ENCODE measurements at places on chromosomes 2 and 18.

- DNase-seq, result no peak
These were observed 94.6 kb upstream of the LGALSL start for GRCh38 chr2:64359171-64359891.

DNA sequence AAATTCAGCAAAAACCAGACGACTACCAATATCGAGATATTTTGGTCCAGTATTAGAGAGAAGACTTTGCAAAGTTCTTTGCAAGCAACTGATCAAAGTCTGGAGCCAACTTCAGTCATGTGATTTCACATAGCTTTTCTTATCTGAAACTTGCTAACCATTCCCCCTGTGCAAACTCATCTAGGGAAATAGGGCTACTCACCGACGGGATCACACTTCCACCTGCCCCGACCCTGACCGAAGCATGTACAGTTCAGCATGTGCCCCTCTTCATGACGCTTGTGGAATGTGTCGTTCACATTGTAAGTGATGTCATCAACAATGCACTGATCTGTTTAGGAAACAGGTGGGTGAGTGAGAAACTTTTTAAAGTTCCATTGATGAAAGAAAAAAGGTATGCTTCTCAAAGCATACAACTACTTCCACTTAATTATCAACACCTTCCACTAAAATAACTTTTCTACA lies 15.4 kb downstream of the FN1 start:
- no peak for DNase-seq

DNA sequence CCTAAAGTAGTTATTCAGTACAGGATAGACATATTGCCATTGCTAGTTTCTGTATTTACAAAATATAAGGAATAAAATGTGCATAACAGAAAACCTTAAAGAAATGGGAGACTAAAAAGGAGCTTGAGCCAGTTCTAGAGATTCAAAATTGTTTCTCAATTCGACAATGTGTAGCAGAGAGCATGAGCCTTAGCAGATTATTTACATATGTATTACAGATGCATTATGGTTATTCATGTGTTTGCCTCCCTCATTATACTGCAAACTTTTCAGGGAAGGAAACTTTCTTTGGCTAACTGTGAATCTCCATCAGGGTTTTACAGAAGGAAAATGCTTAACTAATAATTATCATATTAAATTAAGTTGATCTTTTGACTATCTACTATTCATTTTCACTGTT lies 854.4 kb upstream of the SLC39A10 start:
- no peak for DNase-seq

GRCh38 chr2:212064318-212064717 lies 474.3 kb downstream of the ERBB4 start:
- no peak for DNase-seq
